ENCODE measurements at places on chromosomes 2 and 18. TPM values are rescaled to one million over a fixed set of nuclear protein-coding genes. Genes with fewer than 3 reads are reported as not detected.

The CKAP2L gene
- total RNA-seq, result 0.22 TPM

The TRIM54 gene
- total RNA-seq, result not detected

The ITGB6 gene
- 11.1 TPM for total RNA-seq

The ANKRD62 gene
- 0.13 TPM for total RNA-seq

The RGPD4 gene
- not detected for total RNA-seq

The UGT1A8 gene
- not detected for total RNA-seq

The ACVR1C gene
- 0.13 TPM for total RNA-seq

The PTGR3 gene
- 29.6 TPM for total RNA-seq

The CERKL gene
- not detected for total RNA-seq

DNA sequence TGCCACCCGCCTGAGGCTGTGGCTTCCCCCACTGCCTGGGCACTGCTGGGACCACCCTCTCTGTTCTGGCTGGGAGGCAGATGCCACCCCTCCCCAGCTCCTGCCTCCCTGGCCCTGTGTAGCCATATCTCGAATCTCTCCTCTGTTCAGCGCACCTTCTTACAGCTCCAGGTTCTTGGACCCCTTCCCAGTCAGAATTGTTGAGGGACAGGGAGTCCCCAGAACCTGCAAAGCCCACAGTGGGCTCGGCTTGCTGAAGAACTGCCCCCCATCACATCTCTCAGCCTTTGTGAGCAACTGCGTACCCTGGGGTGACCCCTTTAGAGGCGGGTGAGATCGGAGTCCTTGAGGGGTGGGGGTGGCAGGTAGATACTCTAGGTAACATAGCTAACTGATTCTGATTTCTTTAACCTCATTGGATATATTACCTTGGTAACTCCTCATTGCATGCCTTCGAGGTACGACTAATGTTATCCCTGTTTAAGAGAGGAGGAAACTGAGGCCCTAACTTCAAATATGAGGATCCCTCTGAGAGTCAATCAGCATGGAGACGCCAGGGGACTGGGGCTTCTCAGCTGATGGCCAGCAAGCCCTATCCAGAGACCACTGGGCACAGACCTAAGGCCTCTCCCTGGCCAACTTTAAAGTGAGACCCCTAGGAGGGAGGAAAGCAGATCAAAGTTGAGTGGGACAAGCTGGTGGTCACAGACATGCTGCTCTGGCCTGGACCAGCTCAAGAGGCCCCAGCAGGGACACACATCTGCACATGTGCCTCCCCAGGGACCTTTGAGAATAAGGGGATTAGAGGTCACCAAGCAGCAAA, 101.3 kb downstream of the CAPN13 start:
- no peaks in the 10 kb centered on the region for H3K4me1 ChIP-seq
- H3K27me3 ChIP-seq, result no peaks in the 10 kb centered on the region
- H3K27ac ChIP-seq, result no peak overlapping the region

DNA sequence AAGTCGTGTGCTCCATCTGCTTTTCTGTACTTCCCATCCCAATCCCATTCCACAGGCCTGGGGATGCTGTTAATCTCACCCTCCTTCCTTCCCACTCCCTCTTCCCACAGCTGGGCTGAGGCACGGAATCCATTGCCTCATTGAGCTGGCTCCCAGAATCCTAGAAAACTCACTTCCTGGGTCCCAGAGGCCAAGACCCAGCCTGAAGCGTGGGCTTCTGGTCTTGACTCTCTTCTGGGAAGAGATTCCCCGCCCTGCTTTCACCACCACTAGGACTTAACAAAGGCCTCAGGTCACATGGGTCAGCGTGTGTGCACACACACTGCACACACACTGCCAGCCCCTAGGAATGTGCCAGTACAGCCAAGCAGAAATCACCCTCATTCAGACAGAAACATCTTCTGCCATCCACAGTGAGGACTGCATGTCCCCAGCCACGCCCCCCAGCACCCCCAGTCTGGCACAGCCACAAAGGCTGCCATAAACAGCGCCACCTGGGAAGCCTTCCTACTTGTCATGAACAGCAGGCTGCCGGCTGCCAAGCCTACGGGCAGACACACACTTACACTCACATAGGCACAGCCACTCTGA, 165.8 kb downstream of the TNS1 start:
- DNase-seq, result peak; percentile 91
- H3K36me3 ChIP-seq, result peaks cover 35% of the 10 kb centered on the region
- peaks cover 25% of the 10 kb centered on the region for H3K4me1 ChIP-seq
- peak overlapping the region; percentile 88 for H3K27ac ChIP-seq
- no peaks in the 10 kb centered on the region for H3K27me3 ChIP-seq

DNA sequence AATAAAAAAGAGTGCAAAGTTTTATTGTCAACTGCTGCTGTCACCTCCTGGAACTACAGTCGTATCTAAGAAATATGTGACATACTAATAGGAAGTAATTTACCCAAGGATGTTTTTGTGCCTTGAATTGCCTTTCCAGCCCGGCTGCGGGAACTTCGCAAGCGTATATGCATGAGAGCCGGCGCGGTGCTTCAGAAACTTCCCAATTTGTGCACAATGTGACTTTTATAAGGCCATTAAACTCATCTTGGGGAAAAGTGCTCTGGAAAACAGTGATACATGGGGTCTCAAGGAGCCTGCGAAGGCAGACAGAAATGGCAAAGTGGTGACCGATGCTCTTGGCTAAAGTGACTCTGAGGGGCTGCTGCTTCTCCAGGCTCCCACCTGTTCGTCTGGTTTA, 41.7 kb upstream of the CELF4 start:
- no peaks in the 10 kb centered on the region for H3K4me1 ChIP-seq
- no peak overlapping the region for H3K4me3 ChIP-seq
- H3K27me3 ChIP-seq, result no peaks in the 10 kb centered on the region

DNA sequence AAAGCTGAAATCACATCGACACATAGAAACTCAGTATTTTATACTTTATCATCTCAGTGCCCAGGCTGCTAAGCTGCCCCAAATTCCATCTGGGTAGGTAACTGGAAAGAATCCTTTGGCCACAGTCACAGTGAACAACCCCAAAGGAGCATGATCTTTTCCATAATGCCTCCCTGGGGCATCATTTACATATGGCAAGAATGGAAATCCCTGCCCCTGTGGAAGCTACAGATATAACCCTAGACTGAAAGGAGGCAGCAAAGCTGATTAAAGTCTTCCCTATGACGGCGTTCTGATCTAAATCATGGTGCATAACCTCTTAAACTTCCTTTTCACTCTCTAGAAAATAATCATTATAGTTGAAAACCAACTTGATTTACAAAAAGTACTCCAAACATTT, 41.5 kb downstream of the MAP3K19 start:
- H3K4me1 ChIP-seq, result no peaks in the 10 kb centered on the region
- no peak overlapping the region for H3K4me3 ChIP-seq
- no peak for DNase-seq
- no peaks in the 10 kb centered on the region for H3K27me3 ChIP-seq
- H3K27ac ChIP-seq, result no peak overlapping the region

DNA sequence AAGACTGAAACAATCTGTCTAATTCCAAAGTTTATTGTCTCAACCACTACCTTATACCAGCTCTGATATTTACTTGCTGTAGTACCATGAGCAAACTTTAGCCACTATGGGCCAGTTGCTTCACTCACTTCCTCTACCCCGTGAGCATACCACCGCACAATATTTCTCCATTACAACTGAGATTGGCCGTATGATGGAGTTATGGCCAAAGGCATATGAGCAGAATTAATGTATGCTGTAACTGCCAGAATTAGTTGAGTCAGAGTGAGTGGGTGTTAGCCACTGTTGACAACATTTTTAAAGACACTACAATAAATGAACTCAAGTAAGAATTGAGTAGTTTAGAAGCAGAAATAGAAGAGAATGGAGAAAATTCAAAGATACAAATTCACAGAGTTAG, 69.7 kb downstream of the LRATD1 start:
- H3K4me1 ChIP-seq, result no peaks in the 10 kb centered on the region
- no peak for DNase-seq
- H3K36me3 ChIP-seq, result no peaks in the 10 kb centered on the region
- H3K27ac ChIP-seq, result no peak overlapping the region
- no peaks in the 10 kb centered on the region for H3K27me3 ChIP-seq

- no peaks in the 10 kb centered on the region for H3K27me3 ChIP-seq
- peaks cover 53% of the 10 kb centered on the region for H3K4me1 ChIP-seq
- peak overlapping the region; percentile 90 for H3K27ac ChIP-seq
Observed at GRCh38 chr2:64646007-64646880, 7.5 kb downstream of the SERTAD2 start.

DNA sequence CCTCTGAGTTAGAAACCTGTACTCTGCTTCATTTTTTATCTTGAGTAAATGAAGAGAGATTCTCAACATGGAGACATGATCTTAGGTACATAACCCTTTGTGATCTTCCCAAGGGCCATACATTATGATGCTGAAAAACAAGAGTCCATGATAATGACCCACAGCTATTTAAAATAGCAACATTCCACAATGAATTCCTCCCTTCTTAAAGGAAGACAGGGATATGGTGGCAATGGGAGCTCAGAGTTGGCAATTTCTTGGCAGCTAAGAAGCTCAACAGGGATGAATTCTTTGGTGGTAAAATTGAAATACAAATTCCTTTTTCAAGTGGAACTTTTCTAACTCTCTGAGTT, 638.5 kb downstream of the CNTNAP5 start:
- no peaks in the 10 kb centered on the region for H3K4me1 ChIP-seq
- no peak overlapping the region for H3K27ac ChIP-seq
- no peaks in the 10 kb centered on the region for H3K27me3 ChIP-seq
- no peak for DNase-seq
- H3K4me3 ChIP-seq, result no peak overlapping the region
- no peaks in the 10 kb centered on the region for H3K36me3 ChIP-seq

GRCh38 chr18:32152705-32153448, 37.0 kb upstream of the MEP1B start:
- no peak for DNase-seq
- H3K4me1 ChIP-seq, result no peaks in the 10 kb centered on the region

DNA sequence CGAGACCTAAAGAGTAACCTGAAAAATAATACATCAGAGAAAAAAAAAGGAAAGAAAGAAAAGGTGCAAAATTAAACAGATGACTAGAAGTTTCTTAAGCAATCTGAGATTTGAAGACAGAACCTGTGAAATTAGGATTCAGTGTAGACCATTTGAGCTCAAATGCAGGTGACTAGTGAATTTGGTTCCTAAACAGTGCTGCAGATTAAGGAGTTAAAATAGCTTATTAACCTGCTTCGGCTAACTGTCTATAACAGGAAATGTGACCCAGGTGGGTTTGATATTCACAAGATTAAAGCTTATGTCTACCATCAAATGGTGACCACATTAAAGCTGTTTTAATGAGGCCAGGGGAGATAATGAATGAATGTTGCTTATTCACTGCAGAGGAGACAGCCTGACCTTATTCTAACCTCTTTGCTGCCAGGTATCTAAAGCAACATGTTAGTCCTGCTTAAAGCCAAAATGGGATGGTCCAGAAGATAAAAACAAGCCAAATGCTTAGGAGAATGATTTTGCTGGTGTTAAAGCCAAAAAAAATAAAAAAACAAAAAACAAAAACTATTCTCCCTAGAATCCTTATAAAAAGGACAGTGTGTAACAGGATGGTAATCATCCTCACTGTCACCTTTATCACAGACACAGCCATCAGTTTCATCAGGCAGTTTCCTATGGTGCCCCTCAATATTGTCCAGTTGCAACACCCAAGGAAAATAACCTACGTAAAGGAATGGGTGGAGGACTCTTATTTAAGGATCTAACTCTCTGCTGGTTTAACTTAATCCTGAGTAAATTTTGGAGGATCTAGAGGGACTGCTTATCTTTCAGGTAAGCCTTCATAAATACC, 769.0 kb upstream of the ZEB2 start:
- H3K4me3 ChIP-seq, result no peak overlapping the region
- H3K27ac ChIP-seq, result no peak overlapping the region

DNA sequence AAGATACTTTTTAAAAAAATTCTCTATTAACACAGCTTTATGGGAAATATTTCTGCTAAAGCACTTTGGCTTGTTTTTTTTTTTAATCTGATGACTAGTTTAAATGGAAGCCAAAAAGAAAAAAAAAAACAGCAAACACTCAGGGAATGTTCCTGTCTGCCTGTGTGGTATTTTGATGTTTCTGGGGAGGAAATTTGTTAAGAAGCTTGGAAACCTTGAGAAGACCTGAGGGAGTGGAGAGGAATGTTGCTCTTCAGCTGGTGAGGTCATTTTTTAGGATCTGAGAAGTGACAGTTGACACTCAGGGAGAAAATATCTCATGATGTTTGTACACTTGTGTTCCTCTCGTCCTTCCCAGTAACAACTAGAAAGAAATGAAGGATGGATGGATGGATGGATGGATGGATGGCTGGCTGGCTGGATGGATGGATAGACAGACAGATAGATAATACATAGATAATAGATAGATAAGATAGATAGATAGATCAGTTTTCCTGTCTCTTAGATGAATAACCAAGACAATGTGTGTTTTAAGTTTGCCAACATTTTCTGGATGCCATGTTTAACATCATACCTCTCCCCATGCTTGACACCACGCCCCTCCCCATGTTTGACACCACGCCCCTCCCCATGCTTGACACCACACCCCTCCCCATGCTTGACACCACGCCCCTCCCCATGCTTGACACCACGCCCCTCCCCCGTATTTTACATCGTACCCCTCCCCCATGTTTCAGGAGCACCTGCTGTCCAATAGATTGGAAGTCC, 84.8 kb downstream of the CTIF start:
- no peaks in the 10 kb centered on the region for H3K27me3 ChIP-seq
- peak overlapping the region; percentile 74 for H3K27ac ChIP-seq
- no peak overlapping the region for H3K4me3 ChIP-seq

- H3K4me1 ChIP-seq, result peaks cover 13% of the 10 kb centered on the region
- no peak for DNase-seq
- no peaks in the 10 kb centered on the region for H3K36me3 ChIP-seq
- H3K4me3 ChIP-seq, result no peak overlapping the region
Observed at GRCh38 chr2:121665504-121665903, 16.2 kb upstream of the CLASP1 start.

GRCh38 chr2:46351098-46351749, 54.0 kb downstream of the EPAS1 start:
- peak overlapping the region; percentile 54 for H3K27ac ChIP-seq
- no peak for DNase-seq
- H3K4me1 ChIP-seq, result no peaks in the 10 kb centered on the region

GRCh38 chr18:48052842-48053241, 122.4 kb upstream of the SMAD2 start:
- no peaks in the 10 kb centered on the region for H3K36me3 ChIP-seq
- no peak for DNase-seq
- peak overlapping the region; percentile 36 for H3K27ac ChIP-seq
- H3K27me3 ChIP-seq, result no peaks in the 10 kb centered on the region
- H3K4me3 ChIP-seq, result no peak overlapping the region

GRCh38 chr2:10772868-10773215, 39.7 kb downstream of the PDIA6 start:
- H3K27me3 ChIP-seq, result no peaks in the 10 kb centered on the region
- no peak overlapping the region for H3K27ac ChIP-seq
- no peaks in the 10 kb centered on the region for H3K4me1 ChIP-seq
- H3K4me3 ChIP-seq, result no peak overlapping the region
- DNase-seq, result no peak

- no peaks in the 10 kb centered on the region for H3K27me3 ChIP-seq
- no peak overlapping the region for H3K27ac ChIP-seq
- H3K36me3 ChIP-seq, result no peaks in the 10 kb centered on the region
- no peaks in the 10 kb centered on the region for H3K4me1 ChIP-seq
Observed at GRCh38 chr2:174768557-174768956, 4.3 kb upstream of the CHRNA1 start.

All from thyroid gland (tissue), 4 donors.